NCI-H446 (cell line): ENCODE measurements at places on chromosomes 2 and 18.

GRCh38 chr2:225667445-225667844 lies 267.9 kb downstream of the NYAP2 start:
- no peak for DNase-seq

DNA sequence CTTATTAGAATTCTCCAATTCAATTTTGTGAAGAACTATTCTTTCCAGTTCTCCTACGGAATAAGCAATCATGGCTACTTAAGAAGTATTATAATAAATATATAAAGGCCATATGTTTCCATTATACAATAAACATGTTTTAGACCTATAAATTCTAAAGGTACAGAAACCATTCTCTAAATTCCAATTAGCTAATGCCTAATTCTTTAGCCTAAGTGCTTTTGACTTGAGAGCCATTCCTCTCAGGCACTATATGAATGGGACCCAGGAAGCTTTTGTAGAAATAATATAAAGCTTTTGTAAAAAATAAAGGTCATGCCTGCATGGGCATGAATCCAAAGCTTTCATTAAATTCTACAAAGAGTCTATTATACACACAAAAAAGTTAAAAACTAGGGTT lies 161.0 kb upstream of the UNC80 start:
- no peak for DNase-seq

- no peak for DNase-seq
Observed at GRCh38 chr18:2960983-2961696, 51.8 kb downstream of the LPIN2 start.

GRCh38 chr2:98474979-98475632 lies 30.4 kb downstream of the INPP4A start:
- no peak for DNase-seq

DNA sequence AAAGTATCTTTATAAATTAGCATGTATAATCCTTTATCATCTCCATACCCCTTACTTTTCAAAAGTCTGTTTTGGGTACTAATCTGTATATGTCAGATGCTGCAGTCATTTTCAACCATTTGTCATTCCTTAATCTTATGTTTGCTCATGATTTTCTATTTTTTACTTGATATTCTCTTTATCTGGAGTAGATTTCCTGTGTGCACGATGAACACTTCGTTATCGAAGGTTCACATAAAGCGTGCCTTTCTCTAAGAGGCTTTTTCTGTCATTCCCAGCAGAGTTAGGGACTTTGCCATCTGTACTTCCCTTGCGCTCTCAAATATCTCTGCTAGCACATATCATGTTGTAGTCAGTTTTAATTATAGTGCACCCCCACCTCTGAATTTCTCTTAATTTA lies 123.2 kb downstream of the BIRC6 start:
- DNase-seq = no peak
